ENCODE measurements at places on chromosomes 4 and X.

GRCh38 chr4:25592736-25593135 is 62.9 kb upstream of the SLC34A2 start:
- no peak overlapping the region for H3K27ac ChIP-seq
- no peaks in the 10 kb centered on the region for H3K36me3 ChIP-seq
- no peaks in the 10 kb centered on the region for H3K27me3 ChIP-seq
- H3K4me3 ChIP-seq, result no peak overlapping the region
- DNase-seq, result no peak

GRCh38 chr4:60133375-60133774 is 1066.8 kb upstream of the ADGRL3 start:
- no peak for DNase-seq
- H3K36me3 ChIP-seq, result no peaks in the 10 kb centered on the region
- no peak overlapping the region for H3K27ac ChIP-seq

DNA sequence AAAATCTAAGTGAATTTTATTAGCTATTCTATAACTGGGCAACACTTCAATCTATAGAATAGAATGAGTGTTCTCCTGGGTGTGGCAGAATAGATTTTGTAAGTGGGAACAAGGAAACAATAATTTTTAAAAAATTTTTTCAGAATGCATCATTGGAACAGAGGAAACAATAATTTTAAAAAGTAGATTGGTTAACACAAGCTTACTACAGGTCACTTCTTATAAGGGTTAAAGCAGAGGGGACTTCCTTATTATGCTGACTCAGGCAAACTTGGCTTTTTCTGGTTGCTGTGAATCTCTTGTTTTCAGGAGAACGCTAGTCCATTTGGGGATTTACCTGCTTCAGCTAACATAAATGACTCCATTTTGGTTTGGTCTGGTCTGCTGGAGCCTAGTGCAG is 52.5 kb downstream of the HOPX start:
- H3K4me1 ChIP-seq, result no peaks in the 10 kb centered on the region
- no peak overlapping the region for H3K4me3 ChIP-seq
- no peak overlapping the region for H3K27ac ChIP-seq
- H3K27me3 ChIP-seq, result no peaks in the 10 kb centered on the region

GRCh38 chr4:33080275-33080674 is 2360.1 kb downstream of the PCDH7 start:
- H3K4me1 ChIP-seq, result no peaks in the 10 kb centered on the region
- DNase-seq, result no peak
- H3K36me3 ChIP-seq, result no peaks in the 10 kb centered on the region
- H3K27me3 ChIP-seq, result no peaks in the 10 kb centered on the region
- H3K27ac ChIP-seq, result no peak overlapping the region
- no peak overlapping the region for H3K4me3 ChIP-seq

- H3K27ac ChIP-seq, result no peak overlapping the region
- no peak overlapping the region for H3K4me3 ChIP-seq
- H3K36me3 ChIP-seq, result no peaks in the 10 kb centered on the region
- DNase-seq, result no peak
- H3K4me1 ChIP-seq, result no peaks in the 10 kb centered on the region
- no peaks in the 10 kb centered on the region for H3K27me3 ChIP-seq
Measured at GRCh38 chrX:81308086-81308829, 106.4 kb downstream of the SH3BGRL start.

DNA sequence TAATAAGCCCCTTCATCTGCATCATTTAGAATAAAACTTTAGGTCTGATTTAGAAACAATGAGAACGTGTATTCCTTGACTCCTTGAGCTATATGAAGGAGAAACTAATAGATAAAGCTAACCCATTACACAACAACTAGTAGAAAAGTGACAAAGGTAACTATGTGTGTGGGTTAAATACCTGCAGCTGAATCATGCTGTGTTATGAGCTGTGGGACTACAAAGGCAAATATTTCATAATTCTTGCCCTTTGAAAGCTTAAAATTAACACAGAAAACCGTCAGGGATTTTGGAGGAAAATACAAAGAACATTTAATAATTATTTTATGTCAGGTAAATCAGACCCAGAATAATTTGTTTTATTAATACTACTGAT is 898 bp upstream of the NDP start:
- no peak for DNase-seq
- 0 out of 2 replicates have a peak, but pooled peaks cover 6% of the 10 kb centered on the region for H3K4me1 ChIP-seq
- H3K27ac ChIP-seq, result no peak overlapping the region
- H3K4me3 ChIP-seq, result no peak overlapping the region

GRCh38 chr4:115675719-115676118 is 562.3 kb upstream of the NDST4 start:
- H3K4me1 ChIP-seq, result no peaks in the 10 kb centered on the region
- no peaks in the 10 kb centered on the region for H3K27me3 ChIP-seq
- no peak overlapping the region for H3K4me3 ChIP-seq
- DNase-seq, result no peak
- no peaks in the 10 kb centered on the region for H3K36me3 ChIP-seq

DNA sequence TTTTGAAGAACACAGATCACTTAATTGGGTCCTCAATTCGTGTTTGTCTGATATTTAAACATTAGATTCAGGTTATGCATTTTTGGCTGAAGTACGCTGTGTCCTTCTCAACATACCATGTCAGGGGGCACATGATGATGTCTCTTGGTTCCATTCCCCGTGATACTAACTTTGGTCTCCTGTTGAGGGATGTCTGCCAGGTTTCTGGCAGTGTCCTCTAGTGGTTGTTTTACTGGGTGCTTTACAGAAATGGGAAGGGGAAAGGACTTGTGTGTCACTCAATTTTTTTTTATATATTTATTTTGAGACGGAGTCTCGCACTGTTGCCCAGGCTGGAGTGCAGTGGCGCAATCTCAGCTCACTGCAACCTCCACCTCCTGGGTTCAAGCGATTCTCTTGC is 58.2 kb downstream of the WWC2 start:
- no peak for DNase-seq
- H3K36me3 ChIP-seq, result no peaks in the 10 kb centered on the region
- no peak overlapping the region for H3K4me3 ChIP-seq
- H3K27me3 ChIP-seq, result no peaks in the 10 kb centered on the region
- H3K4me1 ChIP-seq, result no peaks in the 10 kb centered on the region

DNA sequence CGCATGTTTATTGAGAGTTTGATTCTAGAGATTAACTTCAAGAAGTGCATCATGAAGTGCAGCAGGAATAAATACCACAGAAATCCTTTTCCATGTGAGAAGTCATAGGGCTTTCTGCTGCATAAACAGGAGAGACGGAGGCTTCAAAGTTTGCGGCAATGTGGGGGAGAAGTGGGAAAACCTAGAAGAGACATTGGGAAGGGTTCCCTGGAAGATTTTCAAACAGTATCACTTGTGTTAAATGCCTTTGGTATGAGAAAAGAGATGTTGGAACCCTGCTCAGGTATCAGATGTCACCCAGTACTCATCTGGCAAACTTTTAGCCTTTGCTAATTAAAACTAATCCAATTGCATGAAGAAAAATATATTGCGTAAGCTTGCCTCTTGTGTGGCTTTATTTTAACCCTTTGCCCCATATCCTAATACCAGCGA is 15.4 kb downstream of the NHS start:
- H3K36me3 ChIP-seq, result no peaks in the 10 kb centered on the region
- H3K27me3 ChIP-seq, result no peaks in the 10 kb centered on the region
- H3K27ac ChIP-seq, result no peak overlapping the region
- DNase-seq, result no peak
- H3K4me3 ChIP-seq, result no peak overlapping the region

DNA sequence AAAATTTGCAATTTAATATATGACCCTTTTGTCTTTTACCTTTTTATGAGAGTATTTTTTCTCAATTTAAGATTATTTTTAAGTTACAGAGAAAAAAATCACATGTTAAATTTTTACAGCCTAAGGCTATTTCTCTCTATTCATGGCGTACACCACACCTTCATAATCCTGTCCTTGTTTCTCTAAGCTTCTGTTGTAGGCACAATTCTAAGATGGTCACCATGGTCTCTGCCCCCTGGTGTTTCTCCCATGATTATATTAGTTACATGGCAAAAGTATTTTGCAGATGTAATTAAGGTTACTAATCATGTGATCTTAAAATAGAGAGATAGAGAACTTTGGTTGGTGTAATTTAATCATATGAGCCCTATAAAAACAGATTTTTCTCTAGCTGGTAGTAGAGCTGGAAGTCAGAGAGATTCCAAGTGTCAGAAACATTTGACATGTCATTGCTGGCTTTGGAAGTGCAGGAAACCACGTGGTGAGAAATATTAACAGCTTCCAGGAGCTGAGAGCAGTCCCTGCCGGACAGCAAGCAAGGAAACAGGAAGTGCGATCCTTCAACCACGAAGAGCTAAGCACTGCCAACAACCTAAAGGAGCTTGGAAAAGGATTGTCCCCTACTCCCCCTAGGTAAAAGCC is 89.8 kb downstream of the EIF4E start:
- DNase-seq, result no peak
- no peak overlapping the region for H3K27ac ChIP-seq
- H3K4me3 ChIP-seq, result no peak overlapping the region
- no peaks in the 10 kb centered on the region for H3K27me3 ChIP-seq

GRCh38 chr4:173752610-173753230 is 222.7 kb upstream of the HAND2 start:
- H3K4me1 ChIP-seq, result peaks cover 6% of the 10 kb centered on the region
- DNase-seq, result peak; percentile 24
- H3K27me3 ChIP-seq, result no peaks in the 10 kb centered on the region
- no peak overlapping the region for H3K27ac ChIP-seq

DNA sequence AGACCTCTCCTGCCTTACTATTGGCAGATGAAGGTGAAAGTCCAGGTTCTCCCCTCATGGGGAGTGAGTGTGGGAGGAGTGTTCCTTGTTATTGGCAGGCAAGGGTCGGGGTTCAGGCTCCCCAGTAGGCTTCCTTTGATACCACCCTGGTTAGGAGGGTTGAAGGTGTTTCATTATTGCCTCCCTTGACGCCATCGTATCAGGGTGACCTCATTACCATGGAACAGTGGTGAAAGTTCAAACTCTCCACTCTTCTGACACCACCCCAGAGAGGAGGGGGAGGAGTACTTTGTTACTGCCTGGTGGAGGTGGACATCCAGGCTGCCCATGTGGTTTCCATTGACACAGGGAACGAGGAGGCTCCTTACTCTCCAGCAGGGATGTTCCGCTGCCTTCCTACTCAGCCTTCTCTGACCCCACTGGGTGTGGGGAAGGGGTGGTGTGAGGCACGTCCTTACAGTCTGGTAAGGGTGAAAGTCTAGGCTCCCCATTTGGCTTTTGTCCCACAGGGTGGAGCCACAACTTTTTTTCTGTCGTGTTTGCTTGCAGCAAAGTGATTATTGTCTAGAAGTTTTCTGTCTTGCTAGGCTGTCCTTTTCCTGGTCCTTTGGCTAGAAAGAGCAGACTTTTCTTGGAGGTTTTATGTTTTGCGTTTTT is 37.2 kb upstream of the USP9X start:
- H3K27ac ChIP-seq, result no peak overlapping the region
- no peak overlapping the region for H3K4me3 ChIP-seq
- H3K27me3 ChIP-seq, result no peaks in the 10 kb centered on the region
- DNase-seq, result no peak
- no peaks in the 10 kb centered on the region for H3K4me1 ChIP-seq

GRCh38 chrX:130799393-130799792 is 103.6 kb downstream of the ENOX2 start:
- H3K36me3 ChIP-seq, result no peaks in the 10 kb centered on the region
- H3K4me3 ChIP-seq, result no peak overlapping the region

GRCh38 chrX:71910986-71911730 is 513 bp downstream of the NHSL2 start:
- H3K4me1 ChIP-seq, result 0 out of 2 replicates have a peak, but pooled peaks cover 3% of the 10 kb centered on the region
- DNase-seq, result peak; percentile 42
- no peaks in the 10 kb centered on the region for H3K36me3 ChIP-seq
- peak overlapping the region; percentile 65 for H3K4me3 ChIP-seq
- H3K27ac ChIP-seq, result no peak overlapping the region
- H3K27me3 ChIP-seq, result no peaks in the 10 kb centered on the region

- H3K27ac ChIP-seq, result no peak overlapping the region
- no peaks in the 10 kb centered on the region for H3K4me1 ChIP-seq
- H3K27me3 ChIP-seq, result no peaks in the 10 kb centered on the region
- no peak for DNase-seq
- no peak overlapping the region for H3K4me3 ChIP-seq
Measured at GRCh38 chr4:20284990-20285389, 33.3 kb downstream of the SLIT2 start.

GRCh38 chrX:45771114-45771513 is 570.4 kb upstream of the DIPK2B start:
- peaks cover 17% of the 10 kb centered on the region for H3K4me1 ChIP-seq
- H3K27ac ChIP-seq, result no peak overlapping the region
- no peaks in the 10 kb centered on the region for H3K27me3 ChIP-seq
- no peak overlapping the region for H3K4me3 ChIP-seq

- H3K27me3 ChIP-seq, result no peaks in the 10 kb centered on the region
- H3K27ac ChIP-seq, result no peak overlapping the region
- 0 out of 2 replicates have a peak, but pooled peaks cover 4% of the 10 kb centered on the region for H3K4me1 ChIP-seq
- no peaks in the 10 kb centered on the region for H3K36me3 ChIP-seq
Measured at GRCh38 chr4:4568806-4569427, 27.1 kb upstream of the STX18 start.

- no peak overlapping the region for H3K27ac ChIP-seq
- no peak for DNase-seq
- no peaks in the 10 kb centered on the region for H3K36me3 ChIP-seq
- H3K4me3 ChIP-seq, result no peak overlapping the region
Measured at GRCh38 chr4:26837993-26838842, 22.4 kb upstream of the STIM2 start.

DNA sequence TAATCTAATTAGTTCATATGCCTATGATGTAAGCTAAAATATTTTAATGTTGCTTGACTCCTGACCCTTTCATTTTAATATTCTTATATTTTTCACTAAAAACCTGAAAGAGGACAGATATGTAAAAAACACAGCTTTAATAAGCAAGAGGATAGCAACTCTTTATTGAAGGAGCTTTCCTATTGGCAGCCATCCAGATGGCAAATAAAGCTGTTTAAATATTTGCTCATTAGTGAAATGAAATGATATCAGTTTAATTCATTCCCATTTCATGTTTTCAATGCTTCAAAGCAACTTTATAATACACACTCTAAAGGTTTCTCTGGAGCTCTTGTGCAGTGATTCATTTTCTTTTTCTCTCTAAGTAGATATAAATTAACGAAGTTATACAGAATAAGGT is 473.4 kb downstream of the PCDH7 start:
- no peak overlapping the region for H3K4me3 ChIP-seq
- H3K4me1 ChIP-seq, result no peaks in the 10 kb centered on the region
- no peaks in the 10 kb centered on the region for H3K36me3 ChIP-seq
- no peaks in the 10 kb centered on the region for H3K27me3 ChIP-seq

GRCh38 chr4:143178923-143179322 is 5.8 kb upstream of the USP38 start:
- H3K4me1 ChIP-seq, result peaks cover 3% of the 10 kb centered on the region
- H3K36me3 ChIP-seq, result no peaks in the 10 kb centered on the region
- DNase-seq, result no peak
- no peak overlapping the region for H3K27ac ChIP-seq
- H3K4me3 ChIP-seq, result no peak overlapping the region

- H3K27me3 ChIP-seq, result no peaks in the 10 kb centered on the region
- no peaks in the 10 kb centered on the region for H3K36me3 ChIP-seq
- no peak overlapping the region for H3K27ac ChIP-seq
- no peak for DNase-seq
Measured at GRCh38 chr4:2461246-2461960, 7.5 kb upstream of the RNF4 start.

- no peaks in the 10 kb centered on the region for H3K36me3 ChIP-seq
- DNase-seq, result no peak
- H3K4me1 ChIP-seq, result peaks cover 12% of the 10 kb centered on the region
- H3K4me3 ChIP-seq, result no peak overlapping the region
Measured at GRCh38 chr4:37666625-37667071, 19.5 kb downstream of the RELL1 start.

- H3K4me3 ChIP-seq, result no peak overlapping the region
- no peaks in the 10 kb centered on the region for H3K4me1 ChIP-seq
- no peaks in the 10 kb centered on the region for H3K27me3 ChIP-seq
- DNase-seq, result no peak
- H3K36me3 ChIP-seq, result no peaks in the 10 kb centered on the region
- H3K27ac ChIP-seq, result no peak overlapping the region
Measured at GRCh38 chr4:151728679-151729078, 32.1 kb downstream of the GATB start.

All from MM.1S (cell line).